A549 treated with GW870086 at 1 μM for 4 hours (cell line): ENCODE measurements at places on chromosomes 11 and 22. TPM values are rescaled to one million over a fixed set of nuclear protein-coding genes. Genes with fewer than 3 reads are reported as not detected.

The OR1S1 gene
- total RNA-seq: not detected in 5 replicates

The F2 gene
- 1.9 to 2.6 TPM (median 2.2 TPM) in 5 replicates for total RNA-seq

The TCN1 gene
- total RNA-seq: 0.20 to 0.54 TPM (median 0.34 TPM) in 4 of 5 replicates, not detected in the other

The HOATZ gene
- total RNA-seq: not detected in 5 replicates

The USP2 gene
- total RNA-seq: 0.48 to 0.79 TPM (median 0.68 TPM) in 5 replicates

The MCHR1 gene
- not detected in 5 replicates for total RNA-seq

The SYT8 gene
- 0.21 to 1.00 TPM (median 0.36 TPM) in 5 replicates for total RNA-seq

The SCO2 gene
- 3.0 to 6.3 TPM (median 5.7 TPM) in 5 replicates for total RNA-seq

The MAPK8IP2 gene
- 2.9 to 3.9 TPM (median 3.7 TPM) in 5 replicates for total RNA-seq

The OR52E4 gene
- total RNA-seq: not detected in 5 replicates

The FAM227A gene
- total RNA-seq: 0.49 to 1.2 TPM (median 0.68 TPM) in 5 replicates

The WNT7B gene
- total RNA-seq: 63.4 to 88.8 TPM (median 78.6 TPM) in 5 replicates

The HEPACAM gene
- total RNA-seq: not detected in 5 replicates

The OR6Q1 gene
- not detected in 5 replicates for total RNA-seq

The SPTBN2 gene
- 8.0 to 11.7 TPM (median 9.5 TPM) in 5 replicates for total RNA-seq

The TH gene
- not detected in 5 replicates for total RNA-seq
